ENCODE measurements at places on chromosomes 3 and 15. TPM values are rescaled to one million over a fixed set of nuclear protein-coding genes. Genes with fewer than 3 reads are reported as not detected.

Gene LDHAL6B
- not detected for total RNA-seq

Gene MESP2
- total RNA-seq = not detected

Gene RCCD1
- 17.8 TPM for total RNA-seq

Gene GOLGA6A
- total RNA-seq = not detected

Gene STXBP5L
- 7.7 TPM for total RNA-seq

Gene GALNT15
- total RNA-seq = 11.8 TPM

Data from adrenal gland (tissue), 19 donors.